ENCODE measurements at places on chromosomes 7 and 10.

- no peak for DNase-seq
Measured at GRCh38 chr10:110919349-110919931, at the start of gene SHOC2. Gene SHOC2, plus strand, starts transcription at chr10:110919604. Its CDS starts 44,755 bp downstream, at chr10:110964359.

- DNase-seq: no peak
Measured at GRCh38 chr7:130921391-130922180, 187.6 kb upstream of the KLF14 start.

- no peak for DNase-seq
Measured at GRCh38 chr7:46396481-46396880, 475.4 kb upstream of the IGFBP3 start.

- no peak for DNase-seq
Measured at GRCh38 chr7:147251751-147252325, 1135.2 kb downstream of the CNTNAP2 start.

DNA sequence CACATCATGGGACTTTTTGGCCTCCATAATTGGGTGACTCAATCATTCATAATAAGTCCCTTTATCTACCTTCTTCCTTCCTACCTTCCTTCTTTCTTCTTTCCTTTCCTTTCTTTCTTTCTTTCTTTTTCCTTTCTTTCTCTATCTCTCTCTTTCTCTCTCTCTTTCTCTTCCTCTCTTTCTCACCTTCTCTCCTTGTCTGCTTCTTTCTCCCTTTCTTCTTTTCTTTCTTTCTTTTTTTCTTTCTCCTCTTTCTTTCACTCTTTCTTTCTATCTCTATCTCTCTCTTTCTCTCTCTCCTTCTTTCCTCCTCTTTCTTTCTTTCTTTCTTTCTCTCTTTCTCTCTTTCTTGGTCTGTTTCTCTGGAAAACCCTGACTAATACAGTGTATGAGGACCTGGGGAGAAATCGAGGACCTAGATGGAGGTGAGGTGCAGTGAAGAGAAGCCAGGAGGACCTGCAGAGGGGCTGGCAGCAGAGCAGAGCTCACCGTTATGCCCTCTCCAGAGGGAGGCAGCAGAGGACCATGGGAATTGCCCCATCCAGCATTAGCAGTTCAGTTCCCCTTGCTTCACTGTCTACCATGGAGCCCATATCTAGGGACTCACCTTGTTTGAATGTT, 52.7 kb upstream of the BTRC start:
- DNase-seq: no peak

- DNase-seq: no peak
Measured at GRCh38 chr7:28383975-28384374, 28.3 kb upstream of the CREB5 start.

- DNase-seq: no peak
Measured at GRCh38 chr10:116237970-116238369, 35.0 kb downstream of the GFRA1 start.

GRCh38 chr10:122085423-122085911, 96.5 kb downstream of the TACC2 start:
- no peak for DNase-seq

GRCh38 chr7:52501696-52502095, 533.7 kb upstream of the POM121L12 start:
- no peak for DNase-seq

DNA sequence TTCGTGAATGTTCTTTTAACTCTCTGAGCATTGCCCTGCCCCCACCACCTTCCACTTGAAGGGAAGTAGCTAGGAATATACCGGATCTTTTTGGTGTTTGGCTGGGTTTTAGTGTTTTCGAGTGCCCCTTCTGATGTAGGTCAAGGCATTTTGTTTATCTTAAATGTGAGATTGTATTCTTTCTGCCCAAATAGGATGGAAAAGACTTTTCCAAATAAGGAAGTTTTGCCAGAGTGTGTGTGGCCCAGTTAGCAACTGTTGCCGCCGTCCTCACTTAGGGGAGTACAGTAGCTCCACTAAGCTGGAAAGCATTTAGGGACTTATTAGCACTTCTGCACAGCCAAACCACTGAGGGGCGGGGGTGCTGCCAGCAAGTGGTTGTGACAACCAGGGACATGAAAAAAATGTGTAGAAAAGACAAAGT, 29.8 kb upstream of the VCL start:
- no peak for DNase-seq

DNA sequence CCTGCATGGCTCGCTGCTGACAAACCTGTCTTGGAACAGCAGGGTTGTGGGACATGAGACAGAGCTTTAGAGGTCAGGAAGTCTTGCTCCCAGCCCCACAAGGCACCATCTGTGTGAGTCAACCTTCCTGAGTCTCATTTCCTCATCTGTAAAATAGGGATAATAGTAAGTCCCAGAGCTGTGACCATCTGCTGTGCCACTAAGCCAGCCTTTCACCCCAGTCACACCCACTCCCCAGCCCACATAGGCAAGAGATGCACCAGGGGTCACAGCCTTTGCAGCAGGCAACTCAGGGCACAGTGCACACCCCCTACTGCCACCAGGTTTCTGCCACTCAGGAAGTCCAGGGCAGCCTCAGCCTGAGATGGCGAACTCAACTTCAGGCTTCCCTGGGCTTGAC, 29.4 kb upstream of the CDH23 start:
- no peak for DNase-seq

GRCh38 chr7:67484244-67484751, 487.7 kb downstream of the TYW1 start:
- DNase-seq: no peak

- DNase-seq: no peak
Measured at GRCh38 chr10:93475227-93475626, 6.9 kb downstream of the MYOF start.

GRCh38 chr7:100827330-100828226, at the start of gene EPHB4:
Gene EPHB4, minus strand, starts transcription at chr7:100827523. Its CDS starts 493 bp downstream, at chr7:100827030.
- DNase-seq: no peak

DNA sequence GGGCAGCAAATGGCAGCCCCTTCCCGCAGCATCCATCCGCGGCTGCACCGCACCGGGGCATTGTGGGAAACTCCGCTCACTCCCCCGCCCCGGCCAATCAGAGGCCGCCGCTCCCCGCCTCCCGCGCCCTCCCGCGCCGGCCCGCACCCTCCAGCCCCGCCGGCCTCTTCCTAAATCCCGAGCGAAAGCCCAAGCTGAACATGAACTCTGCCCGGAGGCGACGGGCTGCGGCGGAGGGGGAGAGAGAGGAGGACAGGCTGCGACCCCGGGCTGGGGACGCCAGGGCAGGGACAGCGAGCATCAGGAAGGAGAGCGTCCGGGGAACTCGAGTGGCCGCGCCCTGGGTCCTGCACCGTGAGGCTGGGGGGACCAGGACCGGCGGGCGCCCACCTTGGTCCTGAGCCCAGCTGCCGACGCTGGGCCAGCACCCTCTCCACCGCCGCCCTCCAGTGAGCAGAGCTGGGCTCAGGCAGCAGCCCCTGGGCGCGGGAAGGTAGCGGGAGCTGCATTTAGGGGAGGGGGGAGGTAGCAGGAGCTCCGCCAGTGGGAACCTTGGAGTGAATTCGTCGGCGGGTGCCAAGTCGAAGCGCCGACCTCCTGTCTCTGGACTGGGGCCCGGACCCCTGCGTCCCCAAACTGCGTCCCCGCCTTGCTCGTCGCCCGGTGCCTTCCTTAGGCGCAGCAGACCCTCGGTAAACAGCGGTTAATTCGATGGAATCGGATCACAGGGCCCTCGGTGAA, at the start of gene DGKI:
TSS of gene DGKI (minus strand) at position 148 of the 741 bp plus-strand sequence.
- DNase-seq: no peak

- DNase-seq: no peak
Measured at GRCh38 chr10:66836057-66836456, 89.8 kb upstream of the LRRTM3 start.

DNA sequence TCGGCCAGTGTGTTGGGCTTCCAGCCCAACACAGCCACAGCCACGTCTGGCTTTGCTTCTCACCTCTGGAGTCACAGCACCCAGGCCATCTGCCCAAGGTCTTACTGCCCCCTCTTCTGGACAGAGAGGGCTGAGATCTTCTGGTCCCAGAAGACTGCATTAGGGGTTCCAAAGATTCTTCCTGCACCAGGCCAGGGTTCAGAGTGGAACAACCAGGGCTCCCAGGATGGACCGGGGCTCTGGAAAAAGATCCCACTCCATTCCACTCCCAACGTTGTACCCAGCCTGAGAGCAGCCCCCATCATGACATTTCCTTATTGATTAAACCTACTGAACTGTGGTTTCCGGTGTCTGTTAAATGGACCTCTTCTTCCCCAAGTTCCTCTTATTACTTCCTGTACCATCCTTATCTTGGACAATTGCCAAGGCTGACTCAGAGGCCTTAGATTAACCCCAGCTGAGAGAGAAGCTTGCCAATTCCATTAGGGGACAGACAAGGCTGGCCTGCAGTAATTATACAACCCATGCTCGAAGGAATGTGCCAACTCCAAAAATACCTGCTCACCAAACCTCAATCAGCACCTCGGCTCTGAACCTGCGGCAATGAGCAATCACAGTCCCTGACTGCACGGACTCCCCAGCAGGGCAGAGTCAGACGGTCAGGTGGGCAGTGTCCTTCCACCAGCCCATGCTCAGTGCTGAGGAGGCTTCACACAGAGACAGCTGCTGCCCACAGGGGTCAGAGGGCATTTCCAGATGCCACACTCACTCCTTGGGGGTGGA, 47.9 kb upstream of the NPFFR1 start:
- no peak for DNase-seq

DNA sequence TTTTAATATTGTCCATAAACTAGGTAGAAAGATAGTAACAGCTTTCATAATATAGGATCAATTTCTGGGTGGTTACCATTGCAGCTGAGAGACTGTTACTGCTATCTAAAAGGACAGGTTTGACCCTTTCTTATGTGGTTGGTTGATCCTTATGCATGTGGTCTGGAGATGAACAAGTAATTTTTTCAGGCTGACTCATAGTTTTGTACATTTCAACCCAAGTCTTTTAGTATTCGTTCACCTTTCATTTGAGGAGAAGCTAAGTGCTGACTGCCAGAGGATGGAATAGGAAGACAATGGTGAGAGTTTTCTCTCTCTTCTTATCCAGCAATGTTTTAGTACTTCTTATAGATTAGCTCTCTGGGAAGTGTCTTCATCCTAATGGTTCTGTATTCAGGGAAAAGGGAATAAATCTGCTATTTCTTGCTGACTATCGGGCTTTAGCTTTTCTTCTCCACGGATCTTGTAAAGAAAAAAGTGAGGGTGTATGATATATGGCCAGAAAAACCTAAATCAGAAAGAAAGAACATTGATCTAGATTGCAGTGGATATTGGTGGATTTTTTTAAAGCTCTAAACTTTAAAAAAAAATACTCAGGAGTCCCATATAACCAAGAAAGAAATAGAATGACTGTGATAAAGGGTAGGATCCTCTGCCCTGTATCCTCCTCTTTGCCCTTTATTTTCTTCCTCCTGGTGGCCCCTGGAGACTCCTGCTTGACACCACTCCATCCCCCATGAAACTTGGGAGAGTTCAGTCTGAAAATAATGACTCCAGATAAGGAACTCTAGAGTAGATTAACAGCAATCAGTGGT, 88.0 kb downstream of the CPED1 start:
- no peak for DNase-seq

GRCh38 chr7:87148332-87148955, 3.8 kb upstream of the DMTF1 start:
- no peak for DNase-seq

DNA sequence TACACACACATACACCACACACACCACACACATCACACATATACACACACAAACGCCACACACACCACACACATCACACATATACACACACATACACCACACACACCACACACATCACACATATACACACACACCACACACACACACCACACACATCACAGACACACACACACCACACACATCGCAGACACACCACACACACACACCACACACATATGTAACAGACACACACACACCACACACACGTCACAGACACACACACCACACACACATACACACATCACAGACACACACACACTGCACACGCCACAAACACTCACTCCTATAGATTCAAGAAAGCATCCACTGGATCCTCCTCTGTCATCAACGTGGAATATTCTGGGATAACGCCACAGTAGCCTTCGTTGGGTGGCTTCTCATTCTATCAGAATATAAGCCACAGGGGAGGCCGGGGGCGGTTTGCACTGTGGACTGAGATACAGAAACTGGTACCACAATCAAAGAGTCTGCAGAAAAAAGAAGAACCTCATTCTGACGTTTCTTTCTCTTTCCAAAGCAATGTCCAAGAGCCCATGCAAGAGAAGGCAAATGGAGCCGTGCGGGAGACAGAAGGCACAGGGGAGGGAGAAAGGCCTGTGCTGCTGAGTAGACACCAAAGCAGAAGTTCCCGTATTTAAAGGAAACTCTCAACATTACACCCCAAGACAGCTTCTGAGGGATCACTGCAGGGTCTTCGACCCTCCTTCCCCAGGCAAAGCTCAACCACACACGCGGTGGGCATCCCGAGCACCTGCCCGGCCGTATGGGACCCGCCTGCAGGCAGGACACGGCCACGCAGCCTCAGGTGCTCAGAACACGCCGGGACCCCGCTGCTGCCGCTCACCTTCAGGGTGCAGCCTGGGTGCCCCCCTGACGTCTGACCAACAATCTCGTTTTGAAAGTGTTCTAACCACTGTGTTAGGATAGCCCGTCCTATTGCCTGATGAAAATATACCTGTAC, 321.2 kb downstream of the DNAJB6 start:
- DNase-seq: no peak

DNA sequence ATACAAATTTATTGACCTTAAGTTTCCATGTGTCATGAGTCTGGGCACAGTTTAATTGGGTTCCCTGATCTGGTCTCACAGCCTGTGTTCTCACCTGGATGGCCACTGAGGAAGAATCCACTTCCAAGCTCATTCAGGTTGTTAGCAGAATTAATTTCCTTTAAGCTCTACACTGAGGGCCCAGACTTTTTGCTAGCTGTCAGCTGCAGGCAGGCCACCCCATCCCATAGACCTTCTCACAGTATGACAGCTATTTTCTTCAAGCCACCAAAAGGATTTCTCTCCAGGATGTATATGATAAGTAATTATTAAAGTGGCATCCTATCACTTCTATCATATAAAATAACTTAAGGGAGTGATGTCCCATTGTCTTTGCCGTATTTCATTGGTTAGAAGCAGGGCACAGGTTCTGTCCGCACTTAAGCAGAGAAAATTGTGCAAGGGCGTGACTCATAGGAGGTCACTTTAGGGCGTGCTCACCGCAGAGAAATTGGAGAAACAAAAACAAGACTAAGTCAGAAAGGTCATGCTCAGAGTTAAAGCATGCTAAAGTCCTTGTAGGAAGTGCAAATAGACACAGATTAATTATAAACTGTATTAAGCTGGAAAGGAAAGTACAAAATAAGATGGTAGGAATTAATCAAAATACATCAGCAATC, 109.9 kb downstream of the AHR start:
- DNase-seq: no peak

DNA sequence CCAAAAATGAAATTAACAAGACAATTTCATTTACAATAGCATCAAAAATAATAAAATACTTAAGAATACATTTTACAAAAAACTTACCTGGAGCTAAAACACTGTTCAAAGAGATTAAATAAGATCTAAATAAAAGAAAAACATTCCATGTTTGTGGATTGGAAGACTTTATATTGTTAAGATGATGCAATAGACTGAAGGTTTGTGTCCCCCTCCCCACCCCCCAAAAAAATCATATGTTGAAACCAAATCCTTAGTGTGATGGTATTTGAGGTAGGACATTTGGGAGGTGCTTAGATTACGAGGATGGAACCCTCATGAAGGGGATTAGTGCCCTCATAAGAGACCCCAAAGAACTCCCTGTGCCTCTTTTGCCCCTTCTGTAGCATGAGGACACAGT, 117.6 kb downstream of the ZNF467 start:
- no peak for DNase-seq
